ENCODE measurements at places on chromosomes 16 and 17.
A peak's percentile ranks its signal among the peaks of the same experiment; 100 is the strongest.

DNA sequence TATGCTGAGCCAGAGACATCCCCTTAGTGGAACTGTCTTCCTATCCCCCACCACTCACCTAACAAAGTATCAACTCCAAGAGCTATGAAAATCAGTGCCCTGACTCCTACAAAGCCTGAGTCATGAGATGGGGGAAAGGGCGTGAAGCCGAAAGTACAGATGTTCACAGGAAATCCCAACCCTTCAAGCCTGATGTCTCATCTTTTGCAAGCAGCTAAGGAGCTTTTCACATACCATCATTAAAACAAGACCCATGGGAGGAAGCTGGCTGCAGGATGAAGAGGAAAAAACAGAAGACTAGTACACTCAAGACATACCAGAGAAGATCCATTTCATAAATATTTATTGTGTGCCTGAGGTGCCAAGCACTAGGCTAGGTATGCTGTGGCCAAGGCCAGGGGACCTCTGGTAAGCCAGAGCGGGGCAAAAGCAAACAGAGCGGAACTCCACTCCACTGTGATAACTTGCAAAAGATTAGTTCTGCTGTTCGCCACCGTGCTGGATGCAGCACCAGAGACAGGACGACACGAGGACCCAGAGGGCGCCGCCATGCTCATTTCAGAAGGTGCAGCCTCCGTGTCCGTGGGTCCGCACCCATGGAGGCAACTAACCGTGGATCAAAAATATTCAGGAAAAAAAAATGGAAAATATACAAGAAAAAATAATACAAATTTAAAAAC lies 4.5 kb upstream of the MNT start:
- no peak for DNase-seq

DNA sequence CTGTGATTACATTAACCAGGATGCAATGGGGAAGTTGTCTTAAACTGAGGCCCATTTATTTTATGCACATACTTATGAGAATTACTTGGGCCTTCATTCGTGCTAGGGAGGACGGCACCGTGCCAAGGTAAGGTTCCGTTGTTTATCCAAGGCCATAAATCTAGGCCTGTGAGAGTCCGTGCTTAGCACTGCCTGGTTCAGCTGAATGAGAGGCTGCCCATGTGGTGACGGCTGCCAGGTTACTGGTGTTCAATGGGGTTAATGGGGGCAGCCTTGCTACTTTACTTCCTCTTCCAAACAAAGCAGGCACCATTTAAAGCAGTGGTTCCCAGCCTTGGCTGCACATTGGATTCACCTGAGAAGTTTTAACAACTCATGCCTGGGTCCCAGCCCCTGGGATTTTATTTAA lies 135.1 kb upstream of the NOL11 start:
- peak; percentile 83 for DNase-seq

DNA sequence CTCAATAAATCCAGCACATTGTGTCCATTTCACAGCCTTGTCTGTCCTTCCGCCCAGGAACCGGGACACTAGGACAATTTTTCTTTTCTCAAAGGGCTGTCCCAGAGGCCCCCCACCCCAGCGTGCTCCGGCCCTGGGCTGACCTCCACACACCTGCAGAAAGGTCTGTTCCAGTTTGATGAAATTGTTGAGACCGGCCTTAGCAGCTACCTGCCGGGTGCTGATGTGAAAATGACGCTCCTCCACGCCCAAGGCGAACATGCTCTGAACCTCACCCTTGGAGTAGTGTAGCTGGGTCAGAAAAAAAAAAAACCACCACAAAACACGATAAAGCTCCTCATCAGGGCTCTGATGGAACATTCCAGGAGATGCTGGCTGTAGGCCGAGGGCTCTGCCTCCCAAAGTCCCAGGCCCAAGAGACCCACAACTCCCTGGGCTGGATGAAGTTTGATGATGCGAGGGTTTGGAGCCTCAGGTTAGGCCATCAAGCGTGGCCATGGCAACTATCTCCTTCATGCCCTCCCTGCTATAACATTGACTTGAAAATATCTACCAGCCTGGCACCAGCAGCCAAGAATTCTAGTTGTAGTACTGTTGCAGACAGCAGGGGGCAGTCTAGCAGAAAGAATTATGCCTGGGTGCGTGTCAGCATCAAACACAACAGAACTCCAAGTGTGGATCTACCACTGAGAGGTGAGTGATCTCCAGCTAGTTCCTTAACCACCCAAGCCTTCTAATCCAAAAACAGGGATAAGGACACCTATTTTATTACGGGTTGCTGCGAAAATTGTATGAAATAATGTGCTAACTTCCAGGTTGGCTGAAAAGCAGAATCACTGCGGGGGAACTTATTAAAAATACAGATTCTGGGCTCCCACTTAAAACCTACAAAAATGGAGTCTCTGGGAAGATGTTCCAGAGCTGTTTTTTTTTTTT lies 62.1 kb downstream of the RMI2 start:
- DNase-seq: no peak

GRCh38 chr17:47316311-47316710 lies 7.4 kb upstream of the EFCAB13 start:
- DNase-seq: no peak

DNA sequence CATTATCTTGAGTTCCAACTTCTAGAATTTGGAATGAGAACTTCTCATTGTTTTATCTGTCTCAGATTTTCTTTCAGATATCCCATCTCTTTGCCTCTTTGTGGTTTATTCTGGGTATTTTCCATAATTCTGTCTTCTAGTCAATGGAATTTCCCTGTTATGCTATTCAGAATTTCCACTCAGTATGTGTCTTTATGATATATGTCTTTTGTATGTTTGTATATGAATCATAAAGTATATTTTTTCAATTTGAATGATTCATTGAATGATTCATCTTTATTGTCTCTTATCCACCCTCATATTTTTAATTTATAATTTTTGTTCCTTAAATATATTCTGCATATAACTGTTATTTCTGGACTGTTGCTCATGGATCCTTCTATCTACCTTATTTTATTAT lies 729.7 kb upstream of the GOT2 start:
- DNase-seq: no peak

DNA sequence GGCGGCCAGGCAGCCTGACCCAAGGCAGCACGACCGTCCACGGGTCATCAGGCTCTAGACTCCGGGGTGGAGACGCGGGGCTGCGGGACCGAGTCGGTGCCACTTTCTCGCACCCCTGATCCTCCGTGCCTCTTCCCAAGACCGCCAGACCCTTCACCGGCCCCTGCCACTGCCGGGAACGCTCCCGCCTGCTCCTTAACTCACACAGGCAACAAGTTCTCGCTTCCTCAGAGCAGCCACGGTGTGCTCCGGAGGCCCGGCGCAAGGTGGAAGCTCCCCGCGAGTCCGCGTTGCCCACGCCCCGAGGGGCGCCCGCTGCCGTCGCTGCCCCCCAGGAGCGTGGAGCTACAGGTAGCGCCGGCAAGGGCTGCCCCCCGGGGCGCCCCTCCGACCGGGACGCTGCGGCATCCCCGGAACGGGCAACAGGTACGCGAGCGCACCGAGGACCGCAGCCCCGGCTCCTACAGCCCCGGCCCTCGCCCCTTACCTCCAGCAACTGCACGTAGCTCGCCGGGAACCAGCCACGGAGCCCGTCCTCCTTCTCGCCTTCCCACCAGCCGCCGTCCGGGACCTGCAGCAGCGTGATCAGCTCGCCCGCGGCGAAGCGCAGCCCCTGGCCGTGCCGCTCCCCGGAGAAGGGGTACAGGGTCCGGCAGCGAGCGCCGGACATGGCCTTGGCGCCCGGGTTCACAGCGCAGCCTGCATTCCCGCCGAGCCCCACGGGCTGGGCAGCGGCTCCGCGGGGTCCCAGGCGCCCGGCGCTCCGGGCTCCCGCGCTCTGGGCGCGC lies 491 bp downstream of the GAS7 start:
- no peak for DNase-seq

GRCh38 chr16:56193951-56194726 lies 2.9 kb downstream of the GNAO1 start:
- no peak for DNase-seq

GRCh38 chr17:47731396-47731795 lies 1.6 kb upstream of the TBX21 start:
- DNase-seq: no peak

DNA sequence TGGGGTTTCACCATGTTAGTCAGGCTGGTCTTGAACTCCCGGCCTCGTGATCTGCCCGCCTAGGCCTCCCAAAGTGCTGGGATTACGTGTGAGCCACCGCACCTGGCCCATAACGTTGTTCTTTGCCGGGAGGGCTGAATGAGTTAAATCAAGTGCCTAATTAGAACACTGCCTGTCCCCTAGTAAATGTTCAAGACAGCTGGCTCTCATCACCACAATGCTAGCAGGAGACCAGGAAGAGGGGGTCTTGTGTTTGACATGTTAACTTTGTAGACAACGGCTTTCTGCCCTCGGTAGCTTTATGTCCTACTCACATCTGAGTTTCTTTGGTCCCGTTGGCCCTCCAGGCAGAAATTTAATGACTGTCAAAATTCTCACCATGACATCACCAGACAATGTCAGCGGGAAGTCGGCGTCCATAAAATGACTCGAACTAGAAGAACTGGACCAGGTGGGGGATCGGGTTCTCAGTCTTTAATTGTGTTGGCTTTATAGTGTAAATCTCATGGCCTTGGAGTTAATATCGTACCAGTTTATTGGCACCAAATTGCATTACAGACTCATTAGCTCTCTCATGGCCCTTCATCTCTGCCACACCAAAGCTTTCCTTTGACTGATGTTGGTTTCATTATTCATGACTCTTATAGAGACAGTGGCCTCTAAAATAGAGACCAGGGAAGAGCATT lies 11.4 kb upstream of the ITPRIPL2 start:
- no peak for DNase-seq

DNA sequence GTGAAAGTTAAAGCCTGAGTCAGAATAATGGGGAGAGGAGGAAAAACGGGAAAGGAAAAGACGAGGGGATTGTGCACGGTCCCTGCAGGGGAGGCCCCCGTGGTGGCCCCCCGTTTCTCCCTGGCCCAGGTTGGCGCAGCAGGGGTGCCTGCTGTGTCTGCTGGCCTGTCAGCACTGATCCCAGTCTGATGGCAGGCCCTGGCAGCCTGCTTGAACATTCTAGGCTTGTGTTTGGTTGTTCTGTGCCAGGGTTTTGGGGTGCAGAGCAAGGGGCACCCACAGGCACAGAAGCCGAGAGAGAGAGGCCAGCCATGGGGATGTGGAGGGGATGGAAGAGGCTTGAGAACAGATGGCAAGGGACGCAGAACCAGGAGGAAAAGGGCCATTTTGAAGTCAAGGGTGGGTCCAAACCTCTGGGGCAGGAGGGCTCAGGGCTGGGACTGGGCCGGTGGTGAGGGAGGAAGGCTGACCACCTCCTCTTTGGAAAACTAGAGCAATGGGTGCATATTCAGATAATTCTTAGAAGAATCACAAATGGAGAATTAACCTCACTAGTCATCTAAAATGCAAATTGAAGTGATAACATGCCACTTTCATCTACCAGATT lies 35.9 kb downstream of the TBX4 start:
- no peak for DNase-seq

GRCh38 chr16:1976216-1976520 lies 4.3 kb downstream of the TBL3 start:
- no peak for DNase-seq

DNA sequence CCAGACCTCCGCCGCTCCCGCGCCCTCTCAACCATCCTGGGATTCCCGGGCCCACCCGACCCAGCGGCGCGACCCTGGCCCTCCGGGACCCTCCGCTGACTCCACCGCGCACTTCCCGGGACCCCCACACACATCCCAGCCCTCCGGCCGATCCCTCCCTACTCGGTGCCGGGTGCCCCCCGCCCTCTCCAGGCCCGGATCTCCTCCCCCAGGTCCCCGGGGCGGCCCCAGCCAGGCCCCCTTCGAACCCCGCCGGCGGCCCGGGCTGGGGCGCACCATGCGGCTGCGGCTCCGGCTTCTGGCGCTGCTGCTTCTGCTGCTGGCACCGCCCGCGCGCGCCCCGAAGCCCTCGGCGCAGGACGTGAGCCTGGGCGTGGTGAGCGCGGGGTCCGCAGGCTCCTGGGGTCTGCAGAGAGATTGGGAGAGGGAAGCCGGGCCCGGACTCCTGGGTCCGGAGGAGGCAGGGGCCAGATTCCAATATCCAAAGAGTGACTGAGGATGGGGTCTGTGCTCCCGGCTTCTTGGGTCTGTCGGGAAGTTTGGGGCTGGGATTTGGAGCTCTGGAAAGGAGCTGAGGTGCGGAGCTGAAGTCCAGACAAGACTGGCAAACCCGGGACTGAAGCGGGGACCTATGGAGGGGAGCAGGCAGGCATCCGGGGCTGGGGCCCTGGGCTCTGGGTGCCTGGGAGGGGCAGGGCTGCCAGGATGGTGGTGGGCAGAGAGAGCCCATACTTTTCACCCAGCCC lies 453 bp downstream of the MMP25 start:
- no peak for DNase-seq

DNA sequence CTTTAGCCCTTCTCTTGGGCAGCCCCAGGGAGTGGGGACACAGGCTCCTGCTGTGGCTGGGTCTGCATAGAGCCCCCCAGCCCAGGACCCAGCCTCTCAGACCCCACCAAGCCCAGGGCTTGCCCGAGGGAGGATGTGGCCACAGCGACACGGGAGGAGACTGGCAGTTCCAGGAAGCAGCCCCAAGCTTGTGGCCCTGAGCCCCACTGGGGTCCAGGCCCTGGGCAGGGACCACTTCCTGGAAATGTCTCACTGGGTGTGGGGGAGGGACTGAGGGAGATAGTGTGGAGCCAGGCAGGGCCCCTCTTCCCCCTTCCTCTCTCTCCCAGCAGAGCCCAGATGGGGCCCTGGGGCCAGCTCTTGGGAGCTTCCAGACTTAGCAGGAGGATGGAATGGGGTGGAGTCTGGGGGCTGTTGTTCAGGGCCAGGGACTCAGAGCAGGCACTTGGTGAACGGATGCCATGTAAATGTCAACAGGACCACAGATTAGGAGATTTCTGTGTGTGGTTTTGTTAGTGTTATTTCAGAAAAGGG lies 35.3 kb downstream of the ADGRG5 start:
- DNase-seq: no peak

GRCh38 chr17:13222975-13223374 lies 205.1 kb upstream of the ELAC2 start:
- peak; percentile 52 for DNase-seq

DNA sequence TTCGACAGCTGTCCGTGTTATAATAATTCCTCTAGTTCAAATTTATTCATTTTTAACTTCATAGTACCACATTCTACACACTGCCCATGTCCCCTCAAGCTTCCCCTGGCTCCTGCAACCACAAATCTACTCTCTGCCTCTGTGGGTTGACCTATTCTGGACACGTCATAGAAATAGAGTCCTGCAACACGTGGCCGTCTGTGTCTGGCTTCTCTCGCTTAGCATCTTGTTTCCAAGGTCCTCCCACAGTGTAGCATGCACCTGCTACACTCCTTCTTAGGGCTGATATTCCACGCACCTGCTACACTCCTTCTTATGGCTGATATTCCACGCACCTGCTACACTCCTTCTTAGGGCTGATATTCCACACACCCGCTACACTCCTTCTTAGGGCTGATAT lies 16.5 kb downstream of the SCGB1C2 start:
- no peak for DNase-seq

DNA sequence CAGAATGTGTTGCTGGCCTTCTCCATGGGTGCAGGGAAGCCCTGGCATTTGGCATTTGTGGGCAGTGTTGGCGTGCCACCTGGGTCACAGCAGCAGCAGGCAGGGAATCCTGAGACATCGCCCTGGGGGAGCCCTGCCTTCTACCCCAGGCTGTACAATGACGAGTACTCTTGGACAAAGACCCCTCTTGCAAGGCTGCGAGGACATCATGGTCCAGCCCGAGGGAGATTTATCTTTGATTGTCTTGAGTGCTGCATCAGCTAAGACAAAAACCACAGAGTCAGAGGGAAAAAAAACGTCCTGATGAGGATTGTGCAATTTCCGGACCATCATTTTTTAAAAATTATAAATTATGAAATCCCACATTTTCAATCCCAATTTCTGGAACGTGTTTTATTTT lies 3.7 kb downstream of the CRISPLD2 start:
- DNase-seq: no peak

GRCh38 chr16:82584553-82585152 lies 42.1 kb upstream of the CDH13 start:
- no peak for DNase-seq
